ENCODE measurements at places on chromosomes 12 and 14.

DNA sequence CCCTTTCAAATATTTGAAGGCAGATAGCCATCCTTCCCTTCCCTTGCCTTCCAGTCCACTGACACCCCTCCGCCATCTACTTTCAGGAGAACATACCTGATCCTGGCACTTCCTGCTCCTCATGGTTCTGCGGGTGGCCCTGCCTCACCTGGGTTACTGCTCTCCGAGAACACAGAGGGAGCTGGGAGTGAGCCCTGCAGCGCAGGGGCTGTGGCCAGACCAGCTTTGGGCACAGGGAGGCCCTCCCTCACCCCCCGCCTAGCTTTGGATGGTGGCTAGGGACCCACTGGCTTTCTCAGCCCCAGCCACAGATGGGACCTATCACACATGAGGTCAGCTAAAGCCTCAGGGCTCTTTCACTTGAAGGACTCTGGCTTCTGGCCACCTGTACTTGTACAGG lies 12.4 kb downstream of the IQSEC3 start:
- no peak for DNase-seq

- DNase-seq: no peak
These were observed 42.1 kb downstream of the MGST1 start for GRCh38 chr12:16389594-16389993.

GRCh38 chr12:5807090-5807414 lies 138.0 kb downstream of the ANO2 start:
- DNase-seq: no peak

DNA sequence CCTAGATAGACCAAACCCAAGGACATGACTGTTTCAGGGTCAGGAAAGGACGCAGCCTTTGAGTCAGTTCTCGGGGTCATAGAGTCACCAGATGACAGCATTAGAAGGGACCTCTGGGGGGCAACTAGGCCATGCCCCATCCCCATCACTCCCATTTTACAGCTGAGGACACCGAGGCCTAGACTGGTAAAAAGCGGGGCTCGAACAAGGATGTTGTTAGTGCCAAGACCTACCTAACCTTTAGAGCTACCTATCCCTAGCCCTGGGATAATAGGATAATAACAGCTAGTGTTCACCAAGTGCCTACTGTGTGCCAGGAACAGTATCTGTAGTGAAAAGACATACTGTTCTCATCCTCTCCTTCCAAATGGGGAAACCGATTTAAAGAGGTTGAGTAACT lies 48.7 kb downstream of the PLEKHG3 start:
- DNase-seq: no peak

DNA sequence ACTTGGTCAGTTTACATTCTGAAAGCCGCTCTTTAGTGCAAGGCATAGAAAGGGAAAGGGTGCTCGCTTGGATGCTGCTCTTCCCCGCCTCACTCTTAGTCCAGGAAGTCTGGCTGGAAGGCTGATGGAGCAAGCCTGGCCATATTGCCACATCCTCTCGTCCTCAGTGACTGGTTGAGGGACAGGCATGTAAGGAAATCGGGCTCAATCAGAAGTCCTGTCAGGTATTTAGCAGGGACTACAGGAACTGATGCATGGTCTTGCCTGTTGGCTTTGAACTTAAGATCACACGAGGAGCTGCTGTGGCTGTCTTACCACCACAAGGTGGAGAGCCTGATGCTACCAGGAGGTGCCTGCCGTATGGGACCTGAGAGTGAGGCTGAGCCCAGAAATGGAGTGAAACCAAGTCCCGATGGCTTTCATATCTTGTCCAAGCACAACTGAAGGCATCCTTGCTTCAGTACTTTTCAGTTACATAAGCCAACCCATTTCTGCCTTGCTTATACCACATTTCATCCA lies 10.7 kb upstream of the C12orf75 start:
- no peak for DNase-seq

DNA sequence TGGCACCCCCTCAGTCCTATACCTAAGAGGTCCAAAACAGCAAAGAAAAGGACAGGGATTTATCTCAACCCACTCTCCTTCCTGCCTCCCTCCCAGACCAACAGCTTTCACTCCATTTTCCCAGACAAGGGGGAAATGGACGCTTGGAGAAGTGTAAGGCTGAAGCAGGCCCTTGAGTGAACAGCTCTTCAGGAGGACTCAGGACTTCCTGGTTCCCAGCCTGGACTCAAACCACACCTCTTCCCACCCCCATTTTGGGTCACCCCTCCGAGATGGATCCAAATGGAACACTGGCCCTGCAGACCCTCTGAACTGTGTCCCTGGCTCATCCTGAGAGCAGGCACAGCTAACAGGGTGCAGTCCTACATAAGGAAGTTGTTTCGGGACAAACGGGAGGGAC lies 2.7 kb downstream of the KMT2D start:
- DNase-seq: no peak

DNA sequence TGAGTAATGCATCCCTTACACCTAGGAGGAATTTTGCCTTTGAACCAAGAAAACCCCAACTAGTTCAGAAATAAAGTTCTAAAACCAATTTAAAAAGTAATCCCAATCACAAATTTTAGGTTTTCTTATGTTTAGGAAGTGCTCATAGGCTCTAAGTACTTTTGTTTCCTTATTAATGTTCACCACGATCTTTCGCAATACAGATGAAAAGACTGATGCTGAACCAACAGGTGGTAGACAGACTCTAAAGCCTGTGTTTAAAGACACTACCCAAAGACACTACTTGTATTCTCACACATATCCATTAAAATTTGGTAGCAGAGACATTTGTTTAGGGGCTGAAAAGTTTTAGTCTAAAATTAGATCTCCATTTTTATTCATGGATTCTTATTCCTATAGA lies 10.6 kb upstream of the PHLDA1 start:
- no peak for DNase-seq

GRCh38 chr12:68154779-68155178 lies 4.8 kb downstream of the IFNG start:
- DNase-seq: no peak

DNA sequence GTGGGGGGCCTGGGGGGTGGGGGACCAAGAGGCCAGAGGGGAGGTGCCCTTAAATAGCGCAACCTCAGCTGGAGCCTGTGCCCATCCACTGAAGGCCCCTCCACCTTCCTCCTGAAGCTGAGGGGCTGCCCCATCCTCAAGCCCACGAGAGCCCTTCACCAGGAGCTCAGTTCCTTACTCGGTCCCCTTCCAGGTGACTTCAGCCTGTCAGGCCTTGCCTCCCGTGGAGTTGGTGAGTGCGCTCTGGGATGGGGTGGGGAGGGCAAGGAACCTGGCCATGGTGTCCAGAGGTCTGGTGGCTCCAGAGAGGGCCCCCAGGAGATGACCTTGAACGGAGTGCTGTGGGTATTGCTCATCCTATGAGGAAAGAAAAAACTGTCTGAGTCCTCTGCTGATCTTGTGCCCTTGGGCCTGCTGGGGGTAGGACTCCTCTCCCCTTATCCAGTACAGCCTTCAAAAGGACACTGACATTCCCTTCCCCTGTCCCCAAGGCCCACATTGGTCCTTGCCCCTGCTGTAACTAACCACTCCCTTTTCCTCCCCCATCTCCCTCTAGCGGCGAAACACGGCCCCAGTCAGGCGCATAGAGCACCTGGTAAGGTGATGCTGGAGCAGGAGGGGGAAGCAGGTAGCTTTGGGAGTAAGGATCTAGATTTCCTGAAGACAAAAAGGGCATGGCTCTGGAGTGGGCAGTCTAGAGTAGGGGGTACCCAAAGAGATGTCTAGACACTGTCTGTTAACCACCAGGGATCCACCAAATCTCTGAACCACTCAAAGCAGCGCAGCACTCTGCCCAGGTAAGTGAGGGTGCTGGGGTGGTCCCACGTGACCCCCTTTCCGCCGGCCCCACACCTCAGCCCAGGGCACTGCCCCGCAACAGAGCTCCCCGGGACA lies 3.6 kb downstream of the TNS2 start:
- no peak for DNase-seq

GRCh38 chr12:48946205-48946604 lies 11.1 kb downstream of the ARF3 start:
- DNase-seq: no peak

- no peak for DNase-seq
These were observed 23.3 kb upstream of the HMGA2 start for GRCh38 chr12:65800937-65801336.

GRCh38 chr12:32030151-32030550 lies 70.9 kb downstream of the RESF1 start:
- DNase-seq: no peak

DNA sequence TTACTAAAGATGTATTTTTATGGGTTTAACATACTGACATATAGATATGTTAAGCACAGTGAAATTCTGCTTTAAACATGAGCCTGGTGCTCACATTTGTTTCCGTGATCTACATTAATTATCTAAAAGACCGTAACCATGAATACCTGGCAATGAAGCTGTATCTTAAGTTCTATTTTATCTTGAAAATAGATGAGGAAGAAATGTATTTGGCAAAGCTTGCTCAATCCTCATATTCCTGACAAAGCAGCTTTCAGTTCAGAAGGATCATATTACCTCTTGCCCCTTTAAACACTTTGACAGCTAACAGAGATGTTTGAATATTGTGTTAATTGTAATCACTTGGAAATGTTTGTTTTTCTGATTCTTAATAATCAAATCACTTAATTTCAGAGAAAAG lies 9.8 kb downstream of the EPYC start:
- no peak for DNase-seq

- DNase-seq: no peak
These were observed 14.6 kb upstream of the NUDT14 start for GRCh38 chr14:105195522-105196264.

Data from GM10248 (cell line).